T-helper 17 cell (primary cell): ENCODE measurements at places on chromosomes 5 and 9. TPM values are rescaled to one million over a fixed set of nuclear protein-coding genes. Genes with fewer than 3 reads are reported as not detected.

GRCh38 chr9:97812247-97812543 is 40.8 kb upstream of the FOXE1 start:
- no peak for DNase-seq
- H3K4me3 ChIP-seq, result no peak overlapping the region
- H3K36me3 ChIP-seq, result no peaks in the 10 kb centered on the region
- H3K27me3 ChIP-seq, result peaks cover 15% of the 10 kb centered on the region

DNA sequence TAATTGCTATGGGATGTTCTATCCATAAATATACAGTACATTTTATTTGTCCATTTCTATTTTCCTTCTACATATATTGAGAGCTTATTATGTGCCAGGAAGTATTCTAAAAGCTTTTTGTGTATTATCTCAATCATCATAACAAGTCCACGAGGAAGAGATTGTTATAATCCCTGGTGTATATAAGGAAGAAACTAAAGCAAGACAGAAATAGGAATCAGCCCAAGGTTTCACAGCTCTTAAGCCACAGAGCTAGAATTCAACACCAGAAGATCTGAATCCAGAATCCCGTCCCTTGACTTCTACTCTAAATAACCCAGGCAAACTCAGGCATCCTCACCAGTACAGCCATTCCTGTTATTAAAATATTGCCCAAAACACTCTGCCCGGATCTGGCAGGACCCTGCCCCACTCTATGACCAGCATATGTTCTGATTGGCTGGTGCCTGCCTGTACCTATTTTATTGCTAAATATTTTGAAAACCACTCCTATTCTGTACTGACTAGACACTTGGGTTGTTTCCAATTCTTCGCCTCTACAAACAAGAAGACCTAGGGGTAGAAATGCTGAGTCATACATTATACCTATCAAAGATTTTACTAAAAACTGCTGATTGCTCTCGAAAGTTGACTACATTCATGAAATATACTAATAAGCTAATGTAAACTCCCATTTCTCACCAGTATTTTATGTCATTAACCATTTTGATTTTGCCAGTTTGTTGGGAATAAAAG is 297.4 kb downstream of the ENC1 start:
- peaks cover 19% of the 10 kb centered on the region for H3K27me3 ChIP-seq
- no peaks in the 10 kb centered on the region for H3K36me3 ChIP-seq
- H3K27ac ChIP-seq, result no peak overlapping the region
- H3K4me3 ChIP-seq, result no peak overlapping the region

- DNase-seq, result no peak
- H3K36me3 ChIP-seq, result peaks cover 2% of the 10 kb centered on the region
- H3K4me1 ChIP-seq, result peaks cover 48% of the 10 kb centered on the region
- H3K27me3 ChIP-seq, result no peaks in the 10 kb centered on the region
These were observed 1.8 kb downstream of the MRPL36 start for GRCh38 chr5:1797855-1798254.

DNA sequence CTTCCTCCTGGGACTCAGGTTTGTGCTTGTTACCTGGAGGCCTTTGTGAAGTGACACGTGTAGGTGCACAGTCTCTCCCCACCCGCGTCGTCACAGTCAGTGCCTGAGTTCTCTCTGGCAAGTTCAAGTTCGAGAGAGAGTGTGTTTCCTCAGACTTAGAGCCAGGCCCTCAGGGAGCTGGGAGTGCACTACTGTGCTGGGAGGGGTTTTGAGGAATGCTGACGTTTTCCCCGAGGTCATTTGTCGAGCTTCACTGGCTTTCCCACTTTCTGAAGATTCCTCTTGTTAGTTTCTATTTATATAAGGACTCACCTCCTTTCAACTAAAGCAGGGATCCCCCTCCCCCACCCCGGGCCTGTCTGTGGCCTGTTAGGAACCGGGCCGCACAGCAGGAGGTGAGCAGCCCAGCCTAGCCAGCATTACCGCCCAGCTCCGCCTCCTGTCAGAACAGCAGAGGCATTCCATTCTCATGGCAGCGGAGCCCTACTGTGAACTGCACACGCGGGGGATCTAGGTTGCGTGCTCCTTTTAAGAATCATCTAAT is 209.2 kb downstream of the DIRAS2 start:
- H3K36me3 ChIP-seq, result no peaks in the 10 kb centered on the region
- no peaks in the 10 kb centered on the region for H3K4me1 ChIP-seq
- DNase-seq, result no peak
- H3K27ac ChIP-seq, result no peak overlapping the region

RMI1 gene
- total RNA-seq, result 0.89 TPM

GRCh38 chr5:6714226-6715041 is 1.2 kb downstream of the TENT4A start:
- H3K36me3 ChIP-seq, result no peaks in the 10 kb centered on the region
- H3K27ac ChIP-seq, result peak overlapping the region; percentile 86
- peaks cover 43% of the 10 kb centered on the region for H3K4me1 ChIP-seq

SMIM27 gene
- 24.3 TPM for total RNA-seq

SH3PXD2B gene
- 0.21 TPM for total RNA-seq

FBXW11 gene
- total RNA-seq, result 30.1 TPM

PCDHGA3 gene
- total RNA-seq, result 0.22 TPM

- no peaks in the 10 kb centered on the region for H3K4me1 ChIP-seq
- no peaks in the 10 kb centered on the region for H3K36me3 ChIP-seq
- H3K27ac ChIP-seq, result no peak overlapping the region
- H3K4me3 ChIP-seq, result no peak overlapping the region
- no peak for DNase-seq
These were observed 126.0 kb downstream of the SLIT3 start for GRCh38 chr5:169174923-169175322.

GRCh38 chr5:6634306-6634705 is 1.1 kb downstream of the SRD5A1 start:
- no peak for DNase-seq
- peaks cover 30% of the 10 kb centered on the region for H3K4me1 ChIP-seq
- peaks cover 6% of the 10 kb centered on the region for H3K36me3 ChIP-seq
- peak overlapping the region; percentile 56 for H3K27ac ChIP-seq
- no peaks in the 10 kb centered on the region for H3K27me3 ChIP-seq

GRCh38 chr9:70382709-70383605 is 31.5 kb downstream of the KLF9 start:
- peak overlapping the region; percentile 71 for H3K27ac ChIP-seq
- H3K4me1 ChIP-seq, result peaks cover 13% of the 10 kb centered on the region
- no peak for DNase-seq
- no peaks in the 10 kb centered on the region for H3K27me3 ChIP-seq
- H3K4me3 ChIP-seq, result peak overlapping the region; percentile 10
- H3K36me3 ChIP-seq, result peaks cover 10% of the 10 kb centered on the region

FCHO2 gene
- total RNA-seq, result 4.4 TPM

UGT3A1 gene
- not detected for total RNA-seq

PTGES2 gene
- total RNA-seq, result 46.4 TPM

ARSI gene
- total RNA-seq, result not detected

SPINK13 gene
- not detected for total RNA-seq

- no peak overlapping the region for H3K4me3 ChIP-seq
- H3K4me1 ChIP-seq, result no peaks in the 10 kb centered on the region
- no peak overlapping the region for H3K27ac ChIP-seq
These were observed 237.6 kb upstream of the RGMB start for GRCh38 chr5:98535901-98536300.

- no peak overlapping the region for H3K27ac ChIP-seq
- no peak for DNase-seq
- H3K4me1 ChIP-seq, result no peaks in the 10 kb centered on the region
- H3K4me3 ChIP-seq, result no peak overlapping the region
These were observed 379.7 kb downstream of the PSAT1 start for GRCh38 chr9:78676623-78677022.

DNA sequence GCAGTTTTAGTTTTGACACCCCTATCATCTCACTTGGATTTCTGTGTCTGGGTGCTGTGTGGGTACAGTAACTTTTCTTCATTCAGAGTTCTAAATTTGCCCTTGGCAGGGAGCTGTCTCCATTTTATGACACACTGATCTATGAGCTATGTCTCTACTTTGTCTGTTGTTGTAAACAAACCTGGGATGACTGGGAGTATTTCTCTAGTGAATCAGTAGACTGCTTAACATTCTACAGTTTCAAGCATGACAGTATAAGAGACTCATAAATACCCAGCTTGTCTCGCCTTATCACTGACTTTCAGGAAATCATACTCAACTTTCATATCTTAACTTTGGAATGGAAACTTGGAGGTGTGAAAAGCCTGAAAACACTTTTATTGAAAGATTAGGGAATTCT is 212.1 kb upstream of the NUDT12 start:
- no peak overlapping the region for H3K27ac ChIP-seq
- no peak overlapping the region for H3K4me3 ChIP-seq
- H3K27me3 ChIP-seq, result no peaks in the 10 kb centered on the region
- H3K4me1 ChIP-seq, result no peaks in the 10 kb centered on the region
- no peak for DNase-seq
- no peaks in the 10 kb centered on the region for H3K36me3 ChIP-seq

IRX4 gene
- total RNA-seq, result not detected

AGTPBP1 gene
- 51.8 TPM for total RNA-seq

- no peak overlapping the region for H3K27ac ChIP-seq
- H3K36me3 ChIP-seq, result no peaks in the 10 kb centered on the region
- no peak for DNase-seq
These were observed 62.1 kb downstream of the BASP1 start for GRCh38 chr5:17279487-17279886.

DNA sequence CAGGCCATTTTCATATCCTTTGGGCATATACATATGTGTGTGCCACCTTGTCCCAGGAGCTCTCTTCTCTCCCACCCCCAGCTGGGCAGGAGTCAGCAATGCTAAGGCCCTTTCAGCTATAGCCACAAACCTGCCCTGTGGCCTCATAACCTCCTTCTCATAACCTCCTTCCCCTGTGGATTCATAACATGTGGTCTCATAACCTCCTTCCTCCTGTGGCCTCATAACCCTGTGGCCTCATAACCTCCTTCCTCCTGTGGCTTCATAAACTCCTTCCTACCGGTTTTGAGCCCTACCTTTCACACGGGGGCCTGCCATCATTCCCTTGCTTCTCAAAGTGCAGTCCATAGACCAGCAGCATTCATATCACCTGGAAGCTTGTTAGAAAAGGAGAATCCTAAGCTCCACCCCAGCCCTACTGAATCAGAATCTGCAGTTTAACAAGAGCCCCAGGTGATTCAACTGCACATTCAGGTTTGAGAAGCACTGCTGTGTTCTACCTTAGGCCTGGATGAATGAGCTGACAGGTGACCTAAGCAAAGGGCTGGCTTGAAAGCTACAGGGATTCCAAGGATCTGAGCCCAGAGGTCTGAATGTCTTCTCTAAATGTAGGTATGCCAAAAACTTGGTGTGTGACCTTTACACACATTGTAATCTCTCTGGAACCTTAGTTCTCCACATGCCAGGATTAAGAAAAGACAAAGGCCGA is 41.9 kb upstream of the PLPP6 start:
- H3K4me1 ChIP-seq, result peaks cover 19% of the 10 kb centered on the region
- H3K4me3 ChIP-seq, result peak overlapping the region; percentile 22
- no peak for DNase-seq
- H3K36me3 ChIP-seq, result peaks cover 3% of the 10 kb centered on the region
- peak overlapping the region; percentile 25 for H3K27ac ChIP-seq
- peaks cover 6% of the 10 kb centered on the region for H3K27me3 ChIP-seq

DOCK8 gene
- total RNA-seq, result 187 TPM

CDO1 gene
- total RNA-seq, result not detected

- H3K27me3 ChIP-seq, result no peaks in the 10 kb centered on the region
- no peaks in the 10 kb centered on the region for H3K4me1 ChIP-seq
- DNase-seq, result no peak
- H3K36me3 ChIP-seq, result no peaks in the 10 kb centered on the region
- no peak overlapping the region for H3K4me3 ChIP-seq
- no peak overlapping the region for H3K27ac ChIP-seq
These were observed 307.3 kb downstream of the FBXL7 start for GRCh38 chr5:15807248-15807647.

NMUR2 gene
- not detected for total RNA-seq

DNA sequence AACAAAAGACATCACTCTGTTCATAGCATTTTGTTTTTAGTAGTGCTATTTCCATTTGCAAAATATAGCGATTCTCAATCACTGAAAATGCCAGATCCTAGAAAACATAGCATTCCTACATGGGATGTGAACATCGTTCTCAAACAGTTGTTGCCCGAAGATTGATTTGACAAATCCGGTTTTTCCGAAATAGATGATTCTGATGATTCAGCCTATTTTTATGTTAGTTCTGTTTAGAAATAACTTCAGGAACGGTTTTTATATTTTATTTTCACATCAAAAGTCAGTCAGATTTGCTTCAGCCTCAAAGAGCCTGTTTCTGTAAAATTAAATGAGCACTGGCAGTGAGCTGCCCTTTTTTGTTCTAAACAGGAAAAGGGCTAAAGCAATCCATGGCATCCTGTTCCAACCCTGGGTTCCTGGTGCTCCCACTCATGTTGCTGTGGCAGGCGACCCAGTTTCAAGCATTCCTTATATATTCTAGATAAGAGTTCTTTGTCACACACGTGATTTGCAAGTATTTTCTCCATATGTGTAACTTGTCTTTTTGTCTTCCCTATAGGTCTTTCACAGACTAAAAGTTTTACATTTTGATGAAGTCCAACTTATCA is 14.2 kb upstream of the PSIP1 start:
- no peaks in the 10 kb centered on the region for H3K36me3 ChIP-seq
- no peak overlapping the region for H3K4me3 ChIP-seq
- DNase-seq, result no peak

- no peaks in the 10 kb centered on the region for H3K36me3 ChIP-seq
- no peaks in the 10 kb centered on the region for H3K4me1 ChIP-seq
- H3K4me3 ChIP-seq, result no peak overlapping the region
- H3K27me3 ChIP-seq, result no peaks in the 10 kb centered on the region
- no peak for DNase-seq
These were observed 237.5 kb upstream of the ADRA1B start for GRCh38 chr5:159678657-159679392.

DNA sequence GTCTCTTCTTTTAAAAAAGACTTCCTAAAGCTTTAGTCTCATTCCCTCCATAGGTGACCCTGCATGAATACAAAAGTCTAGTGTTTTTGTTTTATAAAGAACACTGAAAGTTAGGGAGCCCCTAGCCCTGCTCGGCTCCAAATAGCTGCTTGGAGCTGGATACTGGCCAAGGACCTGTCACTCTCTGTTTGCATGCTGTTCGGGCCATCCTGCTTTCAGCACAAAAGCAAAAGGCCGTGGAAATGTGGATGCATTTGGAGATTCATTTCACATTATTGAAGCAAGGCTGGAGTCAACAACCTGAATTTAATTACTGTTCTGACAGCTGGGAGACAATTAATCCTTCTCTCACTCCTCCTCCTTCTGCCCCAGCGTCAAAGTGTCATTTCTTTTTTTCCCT is 151.7 kb upstream of the NMUR2 start:
- no peaks in the 10 kb centered on the region for H3K36me3 ChIP-seq
- no peak overlapping the region for H3K4me3 ChIP-seq
- no peak for DNase-seq

IL7R gene
- 1,128 TPM for total RNA-seq

ANKRD18B gene
- total RNA-seq, result 1.2 TPM
